Suppressor macrophage (primary cell): ENCODE measurements at places on chromosomes 13 and 19.

DNA sequence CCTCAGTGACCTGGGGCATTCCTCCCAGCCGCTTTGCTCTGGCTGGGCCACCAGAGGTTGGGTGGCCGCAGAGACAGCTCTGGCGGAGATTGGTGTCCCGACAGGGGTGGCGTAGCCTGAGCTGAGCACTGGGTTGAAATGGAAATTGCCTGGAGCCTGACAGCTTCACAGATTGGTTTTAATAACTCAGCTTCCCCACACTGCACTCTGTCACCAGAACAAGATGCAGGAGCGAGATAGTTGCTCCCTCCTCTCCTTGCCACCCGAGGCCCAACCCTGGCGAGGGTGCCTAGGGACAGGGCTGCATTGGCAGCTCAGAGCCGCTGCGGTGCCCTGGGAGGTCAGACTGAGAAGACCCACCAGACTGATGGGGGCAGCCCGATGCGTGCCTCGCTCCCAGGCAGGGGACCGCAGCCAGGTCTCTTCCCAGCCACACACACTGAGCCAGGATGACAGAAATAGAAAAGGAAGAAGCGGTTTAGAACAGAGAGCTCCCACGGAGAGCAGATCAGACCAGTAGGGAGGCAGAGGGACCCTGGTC lies 84.1 kb downstream of the KDM4B start:
- DNase-seq: no peak

DNA sequence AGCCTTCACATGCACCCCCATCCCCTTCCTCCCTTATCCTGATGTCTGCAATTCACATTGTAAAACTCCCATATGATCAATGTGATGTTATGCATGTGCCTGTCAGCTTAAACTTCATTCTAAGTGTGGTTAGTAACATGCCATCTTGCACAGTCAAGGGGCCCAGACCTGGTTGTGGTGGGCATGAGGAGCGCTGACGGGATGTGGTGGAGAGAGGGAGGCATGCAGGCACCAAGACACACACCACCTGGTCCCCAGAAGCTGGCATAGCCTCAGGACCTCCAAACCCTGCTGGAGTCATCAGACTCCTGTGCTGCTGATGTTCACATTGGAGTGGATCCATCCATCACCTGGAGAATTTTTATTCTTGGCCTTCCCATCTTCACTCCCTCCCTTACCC lies 90.5 kb upstream of the ABCC4 start:
- DNase-seq: no peak

GRCh38 chr13:27942972-27943371 lies 23.2 kb downstream of the PDX1 start:
- DNase-seq: no peak

- no peak for DNase-seq
Measured at GRCh38 chr13:84962141-84962750, 837.0 kb downstream of the SLITRK6 start.

DNA sequence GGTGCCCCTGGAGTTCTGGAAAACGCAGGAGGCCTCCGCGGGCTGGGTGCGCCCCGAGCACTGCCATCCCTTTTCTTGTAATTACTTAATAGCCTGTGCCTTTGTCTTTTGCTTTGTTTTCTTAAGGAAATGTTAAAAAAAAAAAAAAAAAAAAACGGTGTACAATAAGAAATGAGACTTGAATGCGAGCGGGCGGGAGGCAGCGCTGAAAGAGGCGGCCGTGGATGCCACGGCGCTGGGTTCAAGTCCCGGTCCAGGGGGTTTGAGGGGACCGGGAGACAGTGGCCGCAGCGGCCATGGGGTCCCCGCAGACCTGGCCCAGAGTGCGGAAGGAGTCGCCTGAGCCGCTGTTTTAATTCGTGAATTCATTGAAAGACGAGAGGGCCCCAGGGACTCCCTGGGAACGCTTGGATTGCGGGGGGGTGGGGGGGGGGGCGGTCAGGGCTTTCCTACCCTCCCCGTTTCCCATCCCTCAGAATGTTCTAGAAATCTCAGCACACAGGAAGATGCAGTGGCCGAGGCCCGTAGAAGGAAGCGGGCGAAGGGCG lies 349.2 kb upstream of the ARGLU1 start:
- DNase-seq: no peak

DNA sequence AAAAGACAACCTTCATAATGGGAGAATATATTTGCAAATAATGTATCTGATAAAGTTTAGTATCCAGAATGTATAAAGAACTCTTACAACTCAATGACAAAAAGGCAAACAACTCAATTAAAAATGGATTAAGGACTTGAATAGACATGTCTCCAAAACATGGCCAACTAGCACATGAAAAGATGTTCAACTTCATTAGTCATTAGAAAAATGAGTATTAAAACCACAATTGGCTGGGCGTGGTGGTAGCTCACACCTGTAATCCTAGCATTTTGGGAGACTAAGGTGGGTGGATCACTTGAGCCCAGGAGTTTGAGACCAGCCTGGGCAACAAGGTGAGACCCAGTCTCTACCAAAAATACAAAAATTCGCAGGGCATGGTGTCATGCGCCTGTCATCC lies 18.8 kb upstream of the ZMYM5 start:
- DNase-seq: no peak

GRCh38 chr19:40403262-40403984 lies 9.8 kb downstream of the PRX start:
- DNase-seq: peak; percentile 89

DNA sequence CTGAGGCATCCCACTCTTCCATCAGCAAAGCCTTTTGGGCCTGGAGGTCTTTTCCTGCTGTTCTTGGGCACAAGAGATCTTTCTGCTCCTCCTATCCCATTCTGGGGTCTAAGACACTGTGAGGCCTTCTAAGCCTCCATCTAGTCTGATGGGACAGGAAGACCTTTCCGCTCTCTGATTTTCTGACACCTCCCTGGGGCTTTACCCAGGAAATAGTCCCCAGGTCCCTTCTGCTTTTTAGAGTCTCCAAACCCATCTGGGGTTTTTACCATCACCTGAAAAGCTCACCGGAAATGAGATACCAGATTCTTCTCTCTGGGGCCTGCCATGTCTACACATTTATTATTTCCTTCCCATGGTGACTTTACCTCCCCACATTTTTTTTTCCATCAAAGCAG lies 21.1 kb downstream of the CLEC17A start:
- no peak for DNase-seq

DNA sequence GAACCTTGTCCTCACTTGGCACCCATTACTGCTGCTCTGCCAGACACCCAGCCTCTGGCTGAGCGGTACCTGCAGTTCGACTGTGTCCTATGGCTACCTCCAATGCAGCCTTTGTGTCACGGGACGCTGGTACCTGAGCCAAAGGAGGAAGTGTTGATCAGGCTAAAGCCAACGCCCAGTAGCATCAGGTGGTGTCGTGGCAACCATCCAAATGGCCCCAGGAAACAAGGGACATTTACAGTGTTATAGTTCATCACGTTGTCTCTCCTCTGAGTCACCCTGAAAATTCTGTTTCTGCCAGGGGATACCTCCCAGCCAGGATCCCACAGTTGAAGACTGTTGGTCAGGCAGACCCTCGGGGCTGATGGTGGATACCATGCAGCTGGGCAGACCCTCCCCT lies 10.1 kb downstream of the RHPN2 start:
- no peak for DNase-seq

DNA sequence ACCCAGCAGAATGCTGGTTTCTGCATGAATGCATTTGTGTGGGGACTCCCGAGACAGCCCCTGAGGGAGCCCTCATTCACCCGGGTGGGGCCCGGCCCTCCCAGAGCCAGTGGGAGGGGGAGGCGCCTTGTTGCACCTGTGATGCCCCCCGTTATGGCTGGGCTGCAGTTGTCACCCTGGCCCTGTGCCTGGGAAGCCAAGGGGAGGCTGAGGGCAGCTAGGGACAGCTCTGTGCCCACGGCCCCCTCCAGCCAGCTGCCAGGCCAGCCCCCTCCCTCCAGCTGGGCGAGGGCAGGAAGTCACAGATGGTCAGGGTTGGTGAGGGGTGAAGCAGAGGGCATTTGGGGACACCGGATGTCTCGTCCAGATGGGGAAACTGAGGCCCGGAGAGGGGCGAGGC lies 26.1 kb downstream of the NFIC start:
- DNase-seq: no peak

DNA sequence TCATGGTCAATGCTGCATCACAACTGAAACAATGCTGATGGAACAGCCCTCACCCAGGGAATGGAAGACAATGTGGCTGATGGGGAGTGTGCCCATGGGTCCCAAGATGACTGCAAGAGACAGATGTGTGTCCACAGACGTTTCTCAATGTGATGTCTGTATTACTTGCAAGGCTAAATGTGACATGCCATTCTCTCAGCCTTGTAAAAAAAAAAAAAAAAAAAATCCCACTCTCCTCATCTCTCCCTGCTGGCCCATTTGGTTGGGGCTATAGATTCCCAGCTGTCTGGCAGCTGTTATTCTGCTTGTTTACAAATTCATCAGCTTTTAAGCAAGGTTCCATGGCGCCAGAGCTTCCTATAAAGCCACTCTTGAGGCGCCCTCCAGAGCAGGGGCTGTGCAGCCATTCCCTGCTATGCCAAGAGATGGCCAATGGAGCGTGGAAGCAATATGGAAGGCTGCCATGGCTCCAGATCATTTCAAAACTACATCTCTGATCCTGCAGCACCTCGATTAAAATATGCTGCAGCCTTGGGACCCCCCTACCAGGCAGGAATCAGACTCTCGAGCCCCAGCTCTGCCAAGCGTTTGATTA lies 294.8 kb downstream of the FOXO1 start:
- DNase-seq: no peak

GRCh38 chr13:36788276-36788675 lies 30.7 kb upstream of the RFXAP start:
- no peak for DNase-seq

- DNase-seq: no peak
Measured at GRCh38 chr13:60335531-60335930, 61.5 kb upstream of the TDRD3 start.

- no peak for DNase-seq
Measured at GRCh38 chr13:23350009-23350408, 83.5 kb downstream of the SACS start.

GRCh38 chr13:51997186-51997585 lies 14.1 kb downstream of the ATP7B start:
- DNase-seq: no peak

GRCh38 chr19:10339977-10340376 lies 553 bp upstream of the ICAM3 start:
- DNase-seq: no peak

- no peak for DNase-seq
Measured at GRCh38 chr19:35075202-35076025, 33.9 kb downstream of the HPN start.
